ENCODE measurements at places on chromosomes 12 and 14.

DNA sequence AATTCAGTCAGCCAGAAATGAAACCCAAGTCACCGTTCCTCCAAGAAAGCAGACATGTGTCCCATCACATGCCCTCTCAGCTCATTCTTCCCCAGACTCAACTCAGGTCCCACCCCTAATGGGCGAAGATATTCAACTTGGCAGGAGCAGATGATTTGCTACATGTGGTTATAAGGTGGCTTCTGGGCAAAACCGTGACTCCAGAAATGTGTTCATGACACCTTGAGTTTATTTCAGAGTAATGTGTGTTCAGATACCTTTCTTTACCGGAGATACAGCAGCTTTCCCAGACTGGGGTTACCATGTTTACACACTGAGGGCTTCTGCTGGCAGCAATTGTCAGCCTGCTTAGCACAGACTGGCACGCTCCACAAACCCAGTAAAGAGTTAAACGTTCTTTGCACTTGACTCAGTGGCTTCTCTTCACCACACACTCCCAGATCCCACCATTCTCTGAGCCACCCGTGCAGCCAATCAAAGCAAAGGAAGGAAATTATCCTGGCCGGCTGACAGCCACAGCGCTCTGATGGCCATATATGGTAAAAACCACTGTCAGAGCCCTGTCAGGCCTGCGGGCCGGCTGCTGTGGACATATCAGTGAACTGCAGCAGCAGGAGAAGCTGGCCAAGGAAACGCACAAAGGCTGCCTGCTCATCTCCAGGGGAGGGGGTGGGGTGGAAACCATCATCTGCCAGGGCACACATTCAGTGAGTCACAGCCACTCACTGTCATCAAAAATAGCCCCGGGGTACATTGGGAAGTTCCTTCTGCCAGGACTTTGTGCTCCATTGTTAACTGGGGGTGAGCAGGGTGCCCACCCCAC, 39.9 kb downstream of the CORO1C start:
- peak; percentile 97 for DNase-seq

DNA sequence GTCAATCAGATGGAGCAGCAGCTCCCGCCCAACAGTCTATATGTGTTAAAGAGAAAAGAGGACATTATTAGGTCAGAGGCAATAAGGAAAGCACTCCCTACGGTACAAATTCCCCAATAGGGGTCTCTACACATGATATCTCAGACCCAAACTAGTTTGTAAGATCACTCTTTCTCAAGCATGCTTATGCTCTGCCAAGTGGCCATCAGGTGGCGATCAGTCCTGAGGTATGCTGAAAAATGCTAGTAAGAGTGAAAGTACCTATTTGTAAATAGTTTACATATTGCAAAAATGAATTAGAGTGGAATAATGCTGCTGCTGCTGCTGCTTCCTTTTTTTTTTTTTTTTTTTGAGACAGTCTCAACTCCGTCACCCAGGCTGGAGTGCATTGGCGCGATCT, 61.0 kb downstream of the CPM start:
- DNase-seq: peak; percentile 47

GRCh38 chr14:88630565-88630964, 67.7 kb downstream of the ZC3H14 start:
- no peak for DNase-seq

DNA sequence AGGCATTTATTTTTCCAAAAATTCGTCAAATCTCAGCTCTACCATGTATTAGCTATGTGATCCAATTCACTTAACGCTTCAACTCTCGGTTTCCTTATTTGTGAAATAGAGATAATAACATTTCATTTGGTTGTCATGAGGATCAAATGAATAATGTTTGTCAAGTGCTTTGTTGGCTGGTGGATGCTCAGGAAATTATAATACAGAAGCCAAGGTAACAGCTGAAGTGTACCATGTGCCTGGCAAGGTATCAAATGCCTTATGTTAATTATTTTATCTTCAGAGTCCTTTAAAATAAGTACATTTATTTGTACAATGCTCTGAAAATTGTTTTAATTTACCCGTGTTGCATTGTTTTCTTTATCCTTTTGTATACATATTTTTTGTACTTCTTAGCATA, 6.1 kb upstream of the PRKCH start:
- no peak for DNase-seq

DNA sequence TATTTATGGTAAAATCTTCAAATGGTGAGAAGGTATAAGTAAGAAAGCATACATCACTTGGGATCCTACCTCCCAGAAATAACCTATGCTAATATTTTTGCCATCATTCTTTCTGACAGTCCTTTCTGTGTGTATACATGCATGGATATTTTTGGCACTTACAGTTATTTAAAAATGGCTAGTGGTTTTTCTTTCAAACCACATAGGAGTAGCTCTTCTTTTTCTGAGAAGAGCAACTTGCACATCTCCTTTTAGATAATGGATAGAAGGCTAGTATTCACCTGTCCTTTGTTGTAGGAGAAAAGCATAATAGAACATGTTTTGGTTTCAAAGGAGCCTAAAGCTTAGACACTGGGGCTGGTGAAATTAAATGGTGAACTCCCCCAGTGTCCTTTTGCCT, 87.3 kb downstream of the EMP1 start:
- no peak for DNase-seq

DNA sequence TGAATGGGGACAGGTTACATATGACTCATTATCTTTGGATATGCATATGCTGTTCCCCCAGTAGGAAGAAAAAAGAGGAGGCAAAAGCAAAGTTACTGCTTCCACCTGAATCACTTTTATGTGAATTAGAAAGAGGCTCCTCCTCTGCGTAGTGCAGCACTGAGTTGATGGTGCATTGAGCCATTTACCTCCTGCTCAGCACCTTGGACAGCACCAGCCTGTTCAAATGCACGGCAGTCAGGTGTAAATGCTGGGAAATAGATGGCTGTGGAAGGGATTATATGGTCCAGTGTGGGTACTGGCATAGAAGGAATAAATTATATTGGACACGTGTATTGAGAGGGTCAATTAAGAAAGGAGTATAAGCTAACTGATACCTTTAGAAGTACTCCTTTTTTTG, 541.9 kb upstream of the SEL1L start:
- DNase-seq: peak; percentile 1

GRCh38 chr12:69894800-69895383, 69.9 kb downstream of the MYRFL start:
- DNase-seq: no peak

GRCh38 chr14:63398952-63399351, 80.2 kb upstream of the GPHB5 start:
- DNase-seq: no peak
